Stimulated activated CD4-positive, alpha-beta T cell treated with anti-CD3 and anti-CD28 coated beads, Interleukin-1b, Interleukin-23, amount 100 ng/mL, for 1 hour (primary cell): ENCODE measurements at places on chromosomes 6 and 20.

GRCh38 chr6:148435386-148435785, 92.7 kb downstream of the SASH1 start:
- DNase-seq, result no peak

DNA sequence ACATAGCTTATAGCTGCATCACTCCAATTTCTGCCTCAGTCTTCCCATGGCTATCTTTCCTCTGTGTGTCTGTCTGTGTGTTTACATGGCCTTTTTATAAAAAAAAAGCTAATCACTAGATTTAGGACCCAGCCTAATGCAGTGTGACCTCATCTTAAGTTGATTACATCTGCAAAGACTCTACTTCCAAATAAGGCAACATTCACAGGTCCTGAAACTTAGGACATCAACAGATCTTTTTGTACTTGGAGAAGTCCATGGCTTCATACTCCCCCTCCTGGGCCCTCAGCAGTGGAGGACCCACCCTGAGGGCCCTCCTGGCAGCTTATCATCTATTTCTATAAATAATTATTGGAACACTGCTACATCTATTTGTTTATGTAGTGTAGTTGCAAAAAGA, 146.1 kb downstream of the LMBRD1 start:
- no peak for DNase-seq

GRCh38 chr6:170147832-170148708, 142.8 kb downstream of the DLL1 start:
- DNase-seq, result no peak

GRCh38 chr20:5586720-5587119, 163.5 kb upstream of the SHLD1 start:
- no peak for DNase-seq

GRCh38 chr6:63272397-63272796, 47.4 kb downstream of the LGSN start:
- no peak for DNase-seq

- peak; percentile 35 for DNase-seq
Measured at GRCh38 chr6:32087574-32088486, 21.3 kb downstream of the TNXB start.

DNA sequence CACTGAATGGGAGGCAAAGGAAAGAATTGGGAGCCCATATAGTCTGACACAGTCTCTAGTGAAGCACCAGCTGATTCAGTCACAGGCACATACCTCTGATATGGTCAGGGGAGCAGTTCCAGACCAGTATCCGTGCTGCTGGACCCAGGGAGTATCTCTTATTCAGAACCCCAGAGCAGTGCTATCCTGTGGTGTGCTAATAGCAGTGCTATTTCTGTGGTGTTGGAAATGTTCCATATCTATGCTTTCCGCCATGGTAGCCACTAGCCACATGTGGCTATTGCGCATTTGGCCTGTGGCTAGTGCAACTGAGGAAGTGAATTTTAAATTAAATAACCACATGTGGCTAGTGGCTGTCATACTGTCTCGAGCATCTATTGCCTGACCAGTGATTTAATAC, 11.0 kb downstream of the SCUBE3 start:
- DNase-seq, result no peak

DNA sequence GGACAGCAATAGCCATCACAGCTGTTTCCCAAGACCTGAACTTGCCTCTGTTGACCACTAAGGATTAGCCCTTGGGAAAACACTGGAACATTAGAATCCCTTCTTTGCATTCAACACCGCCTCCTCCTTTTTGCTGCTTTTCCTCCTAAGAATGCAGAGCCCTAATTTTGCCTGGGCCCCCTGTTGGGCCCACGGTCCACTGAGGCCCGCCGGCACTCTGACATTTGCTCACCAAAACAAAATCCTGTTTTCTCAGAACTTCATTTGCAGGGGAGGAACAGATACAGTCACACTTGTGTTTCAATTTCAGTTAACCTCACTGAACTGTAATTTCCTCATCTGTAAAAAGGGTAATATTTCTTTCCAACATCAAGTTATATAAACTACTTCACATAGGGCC, 116.0 kb upstream of the JARID2 start:
- DNase-seq, result no peak

GRCh38 chr6:3323148-3323547, 64.4 kb downstream of the PSMG4 start:
- no peak for DNase-seq

DNA sequence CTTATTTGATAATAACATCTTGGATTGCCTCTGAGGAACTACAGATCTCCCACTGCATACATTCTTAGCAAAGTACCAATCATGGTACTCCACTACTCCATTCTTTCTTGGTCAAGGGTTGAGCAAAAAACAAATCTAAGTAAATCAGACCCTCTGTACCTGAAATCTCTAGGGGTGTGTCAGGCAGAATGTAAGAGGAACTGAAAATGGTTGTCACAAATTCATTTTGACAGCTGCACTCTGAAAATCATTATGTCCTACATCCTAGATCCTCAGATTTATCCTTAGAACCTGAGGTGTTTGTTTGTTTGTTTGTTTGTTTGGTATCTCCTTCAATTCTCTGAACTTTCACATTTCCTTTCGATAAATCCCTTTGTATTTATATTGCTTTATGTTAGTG, 433.2 kb upstream of the BTBD3 start:
- DNase-seq, result no peak

DNA sequence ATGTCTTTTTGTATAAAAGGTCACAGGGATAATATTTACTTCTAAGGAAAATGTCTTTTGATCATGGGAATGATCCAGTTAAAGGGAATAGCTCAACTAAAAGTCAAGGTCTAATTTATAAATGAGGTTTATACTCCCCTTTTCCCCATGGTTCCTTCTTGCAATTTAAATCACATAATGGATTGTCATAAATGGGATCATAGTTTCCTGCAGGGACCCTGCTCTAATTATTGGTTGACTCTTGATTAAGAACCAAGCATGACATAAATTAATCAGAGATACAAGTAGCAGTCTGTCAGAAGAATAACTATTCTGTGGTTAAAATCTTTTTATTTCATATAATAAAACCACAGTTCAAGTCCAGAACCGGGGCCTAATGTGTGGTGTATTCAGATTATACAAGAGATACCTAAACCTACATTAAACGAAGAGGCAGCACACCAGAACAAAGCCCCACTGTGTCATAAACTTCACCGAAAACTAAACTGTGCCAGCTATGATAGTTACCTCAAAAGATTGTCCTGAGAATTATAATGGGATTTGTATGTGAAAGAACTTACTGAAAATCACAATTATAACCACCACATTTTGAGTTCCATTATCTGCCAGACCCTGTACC, 43.0 kb upstream of the CD83 start:
- DNase-seq, result no peak

GRCh38 chr6:112979830-112980229, 632.7 kb downstream of the RFPL4B start:
- no peak for DNase-seq

GRCh38 chr6:151493804-151494234, at the start of gene CCDC170:
Gene CCDC170 (plus strand): TSS chr6:151494017. CDS start chr6:151494129, 112 bp downstream.
- no peak for DNase-seq

GRCh38 chr6:40328386-40328985, 258.7 kb downstream of the LRFN2 start:
- DNase-seq, result no peak

- DNase-seq, result no peak
Measured at GRCh38 chr6:142301651-142302391, at the start of gene ADGRG6. Gene ADGRG6 (plus strand): TSS chr6:142302007. CDS start chr6:142302330, 323 bp downstream.

GRCh38 chr6:110232450-110232849, 52.2 kb downstream of the CDC40 start:
- no peak for DNase-seq

- DNase-seq, result no peak
Measured at GRCh38 chr20:13581451-13581850, 57.3 kb downstream of the TASP1 start.

DNA sequence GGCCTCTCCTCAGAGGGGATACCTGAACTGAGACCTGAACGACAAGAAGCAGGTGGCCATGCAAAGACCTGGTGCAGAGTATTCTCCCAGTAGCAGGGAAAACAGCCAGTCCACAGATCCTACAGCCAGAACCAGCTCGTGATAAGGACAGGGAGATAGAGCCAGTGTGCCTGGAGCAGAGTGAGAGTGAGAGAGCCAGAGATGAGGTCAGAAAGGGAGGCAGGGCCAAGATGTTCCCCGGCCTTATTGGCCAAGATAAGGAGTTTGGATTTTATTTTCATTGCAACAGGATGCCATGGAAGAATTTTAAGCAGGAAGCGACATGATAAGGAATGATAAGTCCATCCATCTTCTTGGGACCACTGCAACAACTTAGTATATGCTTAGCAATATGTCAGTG, 111.8 kb downstream of the UBE3D start:
- no peak for DNase-seq

- no peak for DNase-seq
Measured at GRCh38 chr6:147075381-147075780, 128.8 kb upstream of the STXBP5 start.

DNA sequence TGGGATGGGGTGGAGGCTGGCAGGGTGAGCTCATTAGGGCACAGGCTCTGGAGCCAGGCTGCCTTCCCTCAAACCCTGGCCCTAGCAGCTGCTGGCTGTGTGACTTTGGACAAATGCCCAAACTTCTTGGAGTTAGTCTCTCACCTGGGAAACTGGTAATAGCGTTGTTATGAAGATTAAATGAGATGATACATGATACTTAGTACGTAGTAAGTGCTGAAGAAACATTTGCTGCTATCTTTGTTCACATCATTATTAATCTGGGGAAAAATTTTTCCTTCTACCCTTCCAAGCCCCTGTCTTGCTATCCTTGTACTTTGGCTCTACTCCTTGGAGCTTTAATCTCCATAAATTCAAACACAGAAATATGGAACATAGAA, 22.3 kb upstream of the PPARD start:
- no peak for DNase-seq

- DNase-seq, result no peak
Measured at GRCh38 chr20:1995531-1996310, 1.9 kb upstream of the PDYN start.

GRCh38 chr6:3022765-3023662, 23.3 kb downstream of the NQO2 start:
- no peak for DNase-seq

GRCh38 chr6:118999494-119000040, 64.6 kb upstream of the MCM9 start:
- no peak for DNase-seq

DNA sequence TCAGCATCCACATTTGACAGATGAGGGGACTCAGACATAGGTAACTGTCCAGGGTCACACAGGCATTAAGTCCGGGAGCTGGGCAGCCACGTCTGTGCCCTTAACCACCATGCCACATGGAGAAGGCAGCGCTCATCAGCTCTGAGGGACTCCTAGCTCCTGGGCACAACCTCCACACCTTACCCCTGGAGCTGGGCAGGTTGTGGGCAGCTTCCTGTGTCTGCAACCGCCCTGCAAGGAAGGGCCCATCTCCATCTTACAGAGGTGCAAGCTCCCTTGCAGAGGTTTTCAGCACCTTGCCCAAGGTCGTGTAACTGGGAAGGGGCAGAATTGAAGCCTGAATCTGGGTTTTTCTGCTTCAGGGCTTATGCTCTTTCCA, 7.9 kb downstream of the CCDC167 start:
- DNase-seq, result no peak

- no peak for DNase-seq
Measured at GRCh38 chr20:37939701-37940560, 37.0 kb downstream of the VSTM2L start.

- no peak for DNase-seq
Measured at GRCh38 chr6:112024464-112024863, 29.4 kb upstream of the CCN6 start.

DNA sequence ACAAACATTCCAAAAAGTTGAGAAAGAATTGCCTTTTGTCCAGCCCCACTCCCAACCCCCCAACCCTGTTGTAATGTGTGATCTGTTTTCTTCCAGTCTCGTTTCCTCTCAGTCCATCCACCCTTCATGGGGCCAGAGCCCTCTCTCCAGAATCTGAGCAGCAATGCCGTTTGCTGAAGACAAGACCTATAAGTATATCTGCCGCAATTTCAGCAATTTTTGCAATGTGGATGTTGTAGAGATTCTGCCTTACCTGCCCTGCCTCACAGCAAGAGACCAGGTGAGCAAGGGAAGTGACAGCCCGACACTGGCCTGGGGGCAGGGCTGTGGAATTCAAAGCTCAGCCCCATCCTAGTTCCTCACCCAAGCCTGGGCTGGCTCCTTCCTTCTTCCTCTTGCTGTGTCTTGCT, 7.8 kb downstream of the MAVS start:
- DNase-seq, result no peak

DNA sequence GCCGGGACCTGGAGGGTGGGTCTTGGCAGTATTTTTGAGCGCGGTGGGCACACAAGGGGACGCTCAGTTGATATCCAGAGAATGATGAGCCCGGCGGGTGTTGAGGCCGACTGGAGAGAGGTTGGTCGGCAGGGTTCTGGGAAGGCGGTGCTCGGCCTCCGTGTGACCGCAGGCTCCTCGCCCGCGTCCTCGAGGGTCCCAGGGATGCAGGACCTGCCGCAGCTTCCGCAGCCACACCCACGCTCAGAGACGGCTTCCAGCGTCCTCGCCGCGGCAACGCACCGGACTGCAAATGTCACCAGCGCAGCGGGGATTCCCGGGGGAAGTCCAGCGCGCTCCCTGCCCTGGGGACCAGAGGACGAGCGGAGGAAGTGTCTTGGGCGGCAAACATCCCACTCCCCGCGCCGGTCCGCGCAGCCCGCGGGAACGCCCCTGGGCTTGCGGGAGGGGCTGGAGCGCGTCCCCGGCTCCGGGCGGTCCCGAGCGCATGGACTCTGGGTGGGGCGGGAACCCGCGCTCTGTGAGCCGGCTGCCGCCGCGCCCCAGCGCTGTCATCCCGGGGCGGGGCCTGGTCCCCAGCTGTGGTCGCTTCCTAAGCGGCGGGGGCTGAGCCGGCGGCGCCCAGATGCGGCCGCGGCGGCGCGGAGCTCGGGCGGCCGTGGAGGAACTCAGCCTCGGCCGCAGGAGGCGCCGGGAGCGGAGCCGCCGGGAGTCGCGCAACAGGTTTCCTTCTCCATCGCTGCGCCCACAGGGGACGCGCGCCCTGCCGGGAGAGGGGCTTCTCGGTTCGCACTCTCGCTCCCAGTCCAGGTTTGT, at the start of gene STX11:
STX11 (plus strand) TSS at position 624 of the 816 bp plus-strand sequence. CDS start 36,111 bp downstream, outside the sequence.
- DNase-seq, result peak; percentile 34

DNA sequence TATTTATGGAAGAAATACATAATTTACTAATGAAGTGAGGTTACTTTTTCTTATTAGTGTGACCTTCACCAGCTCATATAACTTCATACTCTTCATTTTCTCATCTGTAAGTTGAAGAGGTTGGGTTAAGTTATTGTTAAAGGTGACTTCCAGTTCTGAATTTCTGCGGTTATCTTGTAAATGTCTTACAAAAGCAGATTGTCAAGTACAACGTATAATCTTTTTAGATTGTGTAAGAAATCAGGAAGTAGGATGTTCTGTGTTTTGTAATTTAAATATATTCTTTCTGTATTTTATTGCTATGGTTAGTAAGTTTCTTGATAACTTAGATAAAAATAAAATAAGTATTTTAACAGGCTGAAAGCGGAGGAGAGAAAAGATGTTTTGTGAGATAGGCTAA, 12.0 kb downstream of the WTAP start:
- DNase-seq, result no peak

- no peak for DNase-seq
Measured at GRCh38 chr6:44266347-44266746, 996 bp upstream of the NFKBIE start.
